A549 treated with AZD2906 at 1 μM for 4 hours (cell line): ENCODE measurements at places on chromosomes 12 and 14. TPM values are rescaled to one million over a fixed set of nuclear protein-coding genes. Genes with fewer than 3 reads are reported as not detected.

Gene TCTN2
- total RNA-seq, result 12.1 to 14.1 TPM (median 12.5 TPM) in 5 replicates

Gene HCAR3
- total RNA-seq, result 0.02 to 0.08 TPM (median 0.04 TPM) in 4 of 5 replicates, not detected in the other

Gene SMCO2
- total RNA-seq, result 0.09 to 0.18 TPM (median 0.10 TPM) in 3 of 5 replicates, not detected in the others

Gene NKX2-1
- 0.03 to 0.07 TPM (median 0.06 TPM) in 4 of 5 replicates, not detected in the other for total RNA-seq

Gene GNPTAB
- total RNA-seq, result 10.8 to 14.7 TPM (median 12.4 TPM) in 5 replicates
